ENCODE measurements at places on chromosomes 16 and 17.

DNA sequence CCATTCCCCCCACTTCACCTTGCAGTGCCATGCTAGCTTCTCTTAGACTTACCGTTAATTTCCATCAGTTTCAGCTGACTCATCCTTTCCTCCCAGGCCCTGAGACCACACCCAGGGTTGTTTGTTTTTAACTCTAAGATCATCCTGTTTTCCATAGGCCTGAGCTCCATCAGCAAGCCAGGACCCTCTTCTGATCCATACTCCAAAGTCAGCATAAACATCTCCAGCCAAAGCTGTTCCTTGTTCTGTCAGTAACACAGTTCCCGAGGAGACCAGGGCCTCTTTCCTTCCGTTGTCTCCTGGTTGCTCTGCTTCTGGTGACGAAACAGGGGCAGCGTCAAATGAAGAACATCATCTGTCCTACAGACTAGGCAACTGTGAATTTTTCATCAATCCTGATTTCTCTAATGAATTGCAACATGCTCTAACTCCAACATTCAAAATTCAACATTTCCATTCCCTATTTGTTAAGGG, 83.8 kb upstream of the HNF1B start:
- no peak for DNase-seq

- DNase-seq = no peak
Observed at GRCh38 chr17:56111706-56112485, 41.4 kb upstream of the ANKFN1 start.

- no peak for DNase-seq
Observed at GRCh38 chr17:57138956-57139576, 54.0 kb downstream of the AKAP1 start.

GRCh38 chr17:3771140-3771539, 29.8 kb downstream of the ITGAE start:
- DNase-seq = no peak

DNA sequence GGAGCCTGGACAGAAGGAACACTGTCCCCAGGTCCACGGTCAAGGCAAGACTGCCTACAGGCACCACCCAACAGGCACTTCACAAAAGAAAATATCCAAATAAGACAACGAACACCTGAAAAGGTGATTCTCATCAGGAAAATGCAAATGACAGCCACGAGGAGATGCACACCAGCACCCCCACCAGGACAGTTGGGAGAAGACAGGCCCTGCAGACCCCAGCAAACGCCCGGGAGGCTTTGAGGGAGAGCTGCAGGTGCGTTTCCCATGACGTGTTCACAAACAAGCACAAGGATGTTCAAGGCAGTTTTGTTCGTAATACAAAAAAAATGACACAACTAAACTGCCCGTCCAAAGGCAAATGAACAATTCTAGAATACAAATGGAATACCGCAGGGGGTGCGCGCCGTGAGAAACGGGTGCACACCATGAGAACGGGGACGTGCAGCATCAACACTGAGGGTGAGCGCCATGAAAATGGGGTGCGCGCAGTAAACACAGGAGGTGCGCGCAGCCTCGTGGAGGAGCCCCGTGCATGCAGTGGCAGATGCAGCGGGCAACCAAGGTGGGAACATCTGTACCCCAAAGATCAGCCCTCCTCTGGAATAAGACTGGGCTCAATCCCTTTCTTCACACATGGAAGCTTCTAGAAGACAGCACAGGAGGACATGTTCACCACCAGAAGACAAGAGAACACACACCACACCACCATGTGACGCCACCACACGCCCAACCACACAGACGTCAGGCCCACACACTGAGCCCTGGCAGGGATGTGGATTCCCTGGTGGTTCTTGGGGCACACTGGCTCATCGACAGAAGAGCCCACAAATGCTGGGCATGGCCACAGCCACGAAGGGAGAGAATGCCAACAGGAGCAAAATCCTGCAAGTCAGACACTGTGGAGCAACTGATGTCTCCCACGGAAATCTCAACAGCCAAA, 91.2 kb downstream of the ZNF778 start:
- no peak for DNase-seq

DNA sequence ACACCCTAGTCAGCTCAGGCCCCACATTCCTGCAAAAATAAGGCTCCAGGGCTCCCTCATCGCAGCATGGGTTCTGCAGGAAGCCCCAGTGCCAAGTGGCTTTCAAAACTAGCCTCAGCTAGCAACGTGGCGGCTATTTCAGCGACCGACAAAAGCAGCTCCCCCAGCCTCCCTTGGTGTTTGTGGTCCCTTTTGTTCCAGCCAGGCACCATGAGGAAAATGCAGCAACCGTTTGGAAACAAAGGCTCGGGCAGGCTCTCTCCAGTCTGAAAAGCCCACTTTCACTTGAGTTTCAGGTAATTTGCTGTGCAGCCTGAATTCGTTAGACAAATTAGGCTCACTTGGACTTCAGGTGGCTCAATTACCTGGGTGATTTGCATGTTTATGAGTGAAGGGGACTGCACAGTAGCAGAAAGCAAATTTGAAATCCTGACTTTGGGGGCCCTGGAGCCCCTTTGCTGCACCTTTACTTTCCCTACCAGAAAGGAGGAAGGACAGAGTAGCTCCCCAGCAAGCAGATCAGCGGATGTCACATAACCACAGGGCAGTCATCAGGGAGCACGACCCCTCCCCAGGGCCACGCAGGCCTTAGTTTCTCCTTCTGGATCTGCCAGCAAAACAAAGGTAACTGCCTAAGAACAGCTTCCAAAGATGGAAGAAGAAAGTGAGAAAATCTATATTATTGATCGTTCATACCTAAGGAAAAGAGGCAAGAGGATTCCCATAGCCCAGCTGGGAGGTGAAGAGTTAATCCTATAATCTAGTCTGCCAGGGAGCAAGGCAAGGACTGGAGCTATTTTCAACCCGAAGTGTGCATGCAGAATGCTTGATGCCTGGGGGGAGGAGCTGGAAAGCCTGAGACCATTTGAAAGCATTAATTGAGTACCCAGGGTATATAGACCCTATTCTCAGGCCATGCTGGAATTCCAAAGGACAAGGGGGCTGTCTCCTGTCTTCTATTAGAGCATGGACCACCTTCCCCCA, 143.1 kb upstream of the SDK2 start:
- DNase-seq = no peak

- DNase-seq = no peak
Observed at GRCh38 chr16:55016515-55016914, 85.8 kb downstream of the IRX5 start.

- DNase-seq = no peak
Observed at GRCh38 chr17:16437083-16437482, 21.7 kb downstream of the TRPV2 start.

GRCh38 chr17:39716879-39717536, 13.3 kb downstream of the MIEN1 start:
- DNase-seq = no peak

DNA sequence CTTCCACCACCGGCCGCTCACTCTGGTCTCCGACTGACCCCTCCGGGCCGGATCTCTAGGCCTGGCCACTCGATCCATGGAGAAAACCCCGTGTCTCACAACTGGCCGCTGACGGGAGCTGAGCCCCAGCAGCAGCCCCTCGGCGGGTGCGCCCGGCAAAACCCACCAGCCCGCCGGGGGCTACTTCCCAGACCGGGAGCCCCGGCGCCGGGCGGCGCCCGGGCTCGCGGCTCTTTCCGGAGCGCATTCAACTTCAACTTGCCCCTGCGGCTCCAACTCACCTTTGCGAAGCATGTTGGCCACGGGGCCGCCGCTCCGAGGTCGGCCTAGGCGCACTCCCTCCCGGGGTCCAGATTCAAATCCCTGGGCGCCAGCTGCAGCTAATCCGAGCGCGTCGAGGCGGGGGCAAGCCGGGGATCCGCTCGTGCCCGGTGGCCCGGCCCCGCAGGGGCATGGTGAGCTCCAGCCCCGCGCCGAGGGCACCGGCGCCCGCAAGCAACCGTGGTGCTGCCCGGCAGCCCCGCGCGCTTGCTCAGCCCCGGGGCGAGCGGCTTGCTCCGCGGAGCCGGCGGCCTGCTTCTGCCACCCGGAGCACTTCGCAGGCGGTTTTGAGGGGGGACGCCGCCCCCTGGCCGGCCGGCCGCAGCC, 438 bp downstream of the RTN4RL1 start:
- no peak for DNase-seq

GRCh38 chr17:67150826-67151225, 94.2 kb downstream of the HELZ start:
- DNase-seq = no peak

GRCh38 chr16:67155295-67156142, 4.2 kb downstream of the TRADD start:
- DNase-seq = no peak

- DNase-seq = no peak
Observed at GRCh38 chr17:3974138-3974687, 10.0 kb upstream of the ATP2A3 start.

- no peak for DNase-seq
Observed at GRCh38 chr16:70158261-70158939, 15.2 kb upstream of the CLEC18C start.

DNA sequence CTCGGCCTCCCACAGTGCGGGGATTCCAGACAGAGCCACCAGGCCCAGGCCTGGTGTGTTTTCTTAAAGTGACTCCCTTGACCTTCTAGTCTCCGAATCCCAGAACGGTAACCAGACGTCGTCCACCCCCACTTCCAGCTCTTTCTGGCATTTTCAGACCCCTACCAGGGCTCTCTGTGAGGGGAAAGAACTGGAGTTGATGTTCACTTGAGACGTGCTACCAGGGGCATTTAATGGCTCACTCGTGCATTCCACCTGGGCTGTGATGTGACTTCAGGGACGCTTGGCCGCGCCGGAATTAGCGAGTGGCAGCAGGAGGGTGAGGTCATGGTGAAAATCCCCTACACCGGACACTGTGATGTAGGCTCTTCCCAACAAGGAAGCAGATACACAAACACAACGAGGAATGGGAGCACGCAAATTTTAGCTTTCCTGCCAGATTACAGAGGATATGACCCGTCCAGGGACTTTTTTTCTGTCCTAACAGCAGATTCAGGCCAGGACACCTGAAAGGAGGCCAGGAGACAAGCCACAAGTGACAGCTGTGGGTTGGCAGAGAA, 1.1 kb upstream of the GNA13 start:
- no peak for DNase-seq

- DNase-seq = no peak
Observed at GRCh38 chr16:82138478-82139285, 31.3 kb downstream of the MPHOSPH6 start.

GRCh38 chr17:74961657-74962350, 10.8 kb downstream of the HID1 start:
- DNase-seq = peak; percentile 41

- no peak for DNase-seq
Observed at GRCh38 chr17:56142781-56143180, 10.5 kb upstream of the ANKFN1 start.

DNA sequence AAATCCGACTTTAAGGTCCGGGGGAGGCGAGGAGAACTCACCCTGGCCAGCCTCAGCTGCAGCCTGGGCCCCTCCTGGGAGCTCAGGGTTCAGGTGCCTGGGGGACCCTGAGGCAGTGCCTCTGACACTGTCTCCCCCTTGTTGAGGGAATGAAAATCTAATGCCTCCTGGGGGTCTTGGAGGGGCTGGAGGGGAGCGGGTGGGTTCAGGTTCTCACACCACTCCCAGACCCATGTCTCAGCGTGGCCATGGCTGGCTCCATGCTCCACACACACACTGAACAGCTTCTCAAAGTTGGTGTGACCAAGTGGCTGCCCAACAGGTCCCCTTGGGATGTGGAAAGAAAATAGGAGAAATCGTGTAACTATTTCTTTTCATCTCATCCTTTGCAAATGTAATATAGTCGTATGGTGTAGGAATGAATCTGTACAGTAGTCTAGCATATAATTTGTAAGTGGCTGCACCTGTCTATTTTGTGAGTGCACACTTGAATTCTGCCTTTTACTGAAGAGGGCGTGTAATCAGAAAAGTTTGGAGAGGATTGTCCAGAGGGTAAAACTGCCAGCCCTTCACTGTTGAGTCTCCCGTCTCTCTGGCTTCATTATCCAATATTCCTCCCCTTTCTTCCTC, 788 bp upstream of the PRCD start:
- DNase-seq = no peak
